RWPE1 (cell line): ENCODE measurements at places on chromosomes 4 and X.

GRCh38 chr4:150004481-150004880 lies 73.8 kb upstream of the DCLK2 start:
- no peak for DNase-seq

- no peak for DNase-seq
Measured at GRCh38 chr4:180394730-180395129, 1848.5 kb upstream of the TENM3 start.

GRCh38 chrX:111892375-111892774 lies 16.4 kb downstream of the TRPC5OS start:
- no peak for DNase-seq

DNA sequence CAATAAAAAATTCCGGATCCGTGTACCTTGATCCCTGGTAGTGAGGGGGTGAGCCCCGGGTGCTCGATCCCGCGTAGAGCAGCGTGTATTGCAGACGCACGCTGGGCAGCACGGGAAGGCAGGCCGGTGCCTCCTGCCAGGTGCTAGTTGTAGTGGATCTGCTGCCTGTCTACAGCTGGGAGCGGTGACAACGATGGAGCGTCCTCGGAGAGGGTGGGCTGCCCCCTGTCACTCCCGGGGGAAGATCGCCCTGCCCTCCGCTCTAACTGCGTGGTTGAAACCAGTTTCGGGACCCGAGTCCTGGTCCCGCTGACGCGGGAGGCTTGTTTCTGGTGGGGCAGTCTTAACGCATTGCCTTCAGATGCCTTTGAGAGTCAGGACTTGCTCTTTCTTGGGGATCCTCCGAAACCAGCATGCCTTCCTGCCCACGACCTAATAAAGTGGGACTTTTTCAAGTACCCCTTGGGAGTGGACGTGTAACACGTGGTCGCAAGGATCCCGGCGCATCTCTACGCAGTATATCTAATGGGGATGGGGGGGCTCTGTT lies 2.7 kb upstream of the NKX6-1 start:
- DNase-seq = no peak

- no peak for DNase-seq
Measured at GRCh38 chr4:168163106-168163505, 70.8 kb downstream of the ANXA10 start.

DNA sequence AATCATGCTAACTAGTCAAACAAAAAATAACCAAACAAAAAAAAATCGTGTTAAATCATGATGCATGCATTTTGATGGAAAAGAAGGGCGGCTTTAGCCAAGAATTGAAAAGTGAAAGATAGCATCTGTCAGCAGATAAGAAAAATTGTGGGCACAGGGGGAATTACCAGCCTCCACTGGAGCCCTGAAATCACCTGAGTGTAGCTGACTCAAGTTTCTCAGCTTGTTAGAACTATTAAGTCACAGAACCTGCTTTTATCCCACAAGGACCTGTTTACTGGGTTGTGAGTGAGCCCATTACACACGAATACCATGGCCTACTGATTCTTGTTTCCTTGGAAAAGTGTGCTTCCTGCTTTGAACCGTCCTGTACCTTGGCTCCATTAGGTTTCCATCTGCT lies 85.2 kb downstream of the COX18 start:
- no peak for DNase-seq

- DNase-seq = no peak
Measured at GRCh38 chr4:86837691-86838503, 11.3 kb downstream of the SLC10A6 start.

DNA sequence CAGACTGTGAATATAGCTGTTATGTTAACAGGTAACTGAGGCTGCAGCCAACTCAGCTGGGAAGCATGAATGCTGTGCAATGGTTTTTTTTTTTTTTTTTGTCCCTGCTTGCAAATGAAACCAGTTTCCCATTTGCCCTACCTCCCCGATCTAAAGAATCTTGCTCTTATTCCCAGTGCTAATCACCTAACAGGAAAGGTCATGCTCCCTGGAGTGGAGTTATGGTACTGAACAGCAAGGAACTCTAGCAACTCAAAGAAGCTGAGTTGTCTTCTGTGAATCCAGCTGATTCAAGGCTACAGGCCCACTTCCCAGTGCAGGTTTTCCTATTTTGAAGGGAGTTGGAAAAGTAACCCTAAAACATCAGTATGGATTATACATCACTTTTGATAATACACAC lies 52.1 kb downstream of the HTR2C start:
- DNase-seq = no peak

- no peak for DNase-seq
Measured at GRCh38 chr4:80393970-80394250, 58.4 kb downstream of the CFAP299 start.

DNA sequence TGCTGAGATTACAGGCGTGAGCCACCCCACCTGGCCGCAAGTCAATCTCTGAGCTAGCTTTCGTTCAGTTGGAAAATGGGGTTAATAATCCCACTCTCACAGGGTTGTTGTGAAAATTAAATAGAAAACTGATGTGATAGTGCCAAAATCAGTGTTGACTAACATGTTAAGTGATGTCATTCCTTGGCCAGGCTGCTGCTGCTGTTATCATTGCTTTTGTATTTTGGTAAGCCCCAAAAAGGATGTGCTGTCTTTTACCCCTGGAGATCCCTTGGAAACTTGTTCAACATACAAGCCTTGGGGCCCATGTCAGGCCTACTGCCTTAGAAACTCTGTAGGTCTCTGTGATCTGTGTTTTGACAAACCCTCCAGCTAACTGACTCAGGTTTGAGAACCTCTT lies 106.3 kb downstream of the AFF1 start:
- no peak for DNase-seq

- no peak for DNase-seq
Measured at GRCh38 chr4:4861390-4862018, 2.0 kb downstream of the MSX1 start.

- DNase-seq = no peak
Measured at GRCh38 chrX:19731307-19731820, 156.0 kb downstream of the SH3KBP1 start.

DNA sequence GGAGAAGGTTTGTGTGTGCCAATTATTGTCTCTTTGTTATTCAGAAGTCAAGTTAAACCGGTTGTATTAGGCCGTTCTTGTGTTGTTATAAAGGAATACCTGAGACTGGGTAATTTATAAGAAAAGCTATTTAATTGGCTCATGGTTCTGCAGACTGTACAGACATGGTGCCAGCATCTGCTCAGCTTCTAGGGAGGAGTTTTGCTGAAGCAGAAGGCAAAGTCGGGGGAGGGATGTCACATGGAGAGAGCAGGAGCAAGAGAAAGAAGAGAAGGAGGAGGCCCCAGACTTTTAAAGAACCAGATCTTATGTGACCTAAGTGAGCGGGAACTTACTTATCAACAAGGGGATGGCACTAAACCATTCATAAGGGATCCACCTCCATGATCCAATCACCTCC lies 349.3 kb upstream of the PCDH18 start:
- no peak for DNase-seq

DNA sequence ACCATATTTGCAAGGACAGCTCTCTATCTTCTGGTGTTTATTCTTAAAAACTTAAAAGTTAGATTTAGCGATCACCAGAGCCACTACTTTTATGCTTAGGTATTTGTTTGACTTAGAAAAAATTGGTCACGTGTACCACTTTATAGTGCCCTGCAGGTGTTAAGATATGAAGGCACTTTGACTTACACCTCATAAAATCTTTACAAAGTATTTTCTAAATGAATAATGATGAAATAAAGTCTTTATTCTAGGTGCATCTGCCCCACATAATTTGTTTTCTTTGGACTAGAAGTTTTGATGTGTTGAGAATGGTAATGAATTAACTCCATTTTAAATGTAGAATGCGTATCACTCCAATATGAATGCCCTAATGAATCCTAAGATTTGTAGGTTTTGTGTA lies 2.9 kb downstream of the FMR1 start:
- no peak for DNase-seq

DNA sequence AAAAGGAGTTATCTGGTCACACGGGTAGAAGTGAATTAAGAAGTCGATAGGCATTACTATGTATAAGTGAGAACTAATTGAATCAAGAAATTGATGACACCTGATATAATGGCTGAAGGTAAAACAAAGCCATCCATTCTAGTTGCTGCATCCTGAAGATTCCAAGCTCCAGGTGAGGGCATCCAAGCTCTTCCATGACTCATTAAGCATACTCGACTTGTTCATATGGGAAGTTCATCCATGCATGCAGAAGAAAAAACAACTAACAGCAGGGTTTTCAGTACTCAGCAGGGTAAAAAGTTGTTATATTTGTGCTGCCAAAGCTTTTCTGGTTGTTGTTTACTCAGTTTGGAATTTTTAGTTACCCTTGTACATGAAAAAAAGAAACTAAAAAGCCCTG lies 508.0 kb upstream of the CXorf51A start:
- no peak for DNase-seq

DNA sequence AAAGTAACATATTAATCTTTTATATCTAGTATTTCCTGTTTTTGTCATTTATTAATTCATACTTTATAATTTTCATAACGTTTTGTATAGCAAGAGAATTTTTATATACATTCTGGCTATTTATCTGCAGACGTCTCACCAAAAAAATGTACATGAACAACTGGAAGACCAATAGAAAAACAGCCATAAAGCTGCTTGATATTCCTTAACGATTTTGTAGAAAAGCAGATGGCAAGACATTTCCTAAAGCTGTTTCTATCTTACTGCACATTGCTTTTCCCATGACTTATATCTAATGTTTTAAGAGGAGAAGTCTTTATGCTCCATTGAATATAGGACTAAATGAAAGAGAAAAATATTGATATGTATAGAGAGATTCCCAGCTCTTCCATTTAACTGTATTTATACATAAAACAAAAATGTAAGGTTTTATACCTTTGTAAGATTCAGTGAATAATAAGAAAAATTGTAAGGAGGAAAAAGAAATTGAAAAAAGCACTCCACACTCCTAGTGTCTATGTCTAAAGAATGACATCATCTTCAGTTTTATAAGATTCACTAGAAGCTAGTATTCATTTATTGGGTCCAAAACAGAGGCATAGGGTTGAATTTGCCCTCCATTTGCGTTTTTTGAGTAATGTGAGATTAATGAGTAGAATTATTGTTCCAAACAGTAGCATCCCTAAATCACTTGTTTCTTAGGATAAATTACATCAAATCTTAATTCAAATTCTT lies 248.5 kb downstream of the PPP3CA start:
- DNase-seq = no peak

DNA sequence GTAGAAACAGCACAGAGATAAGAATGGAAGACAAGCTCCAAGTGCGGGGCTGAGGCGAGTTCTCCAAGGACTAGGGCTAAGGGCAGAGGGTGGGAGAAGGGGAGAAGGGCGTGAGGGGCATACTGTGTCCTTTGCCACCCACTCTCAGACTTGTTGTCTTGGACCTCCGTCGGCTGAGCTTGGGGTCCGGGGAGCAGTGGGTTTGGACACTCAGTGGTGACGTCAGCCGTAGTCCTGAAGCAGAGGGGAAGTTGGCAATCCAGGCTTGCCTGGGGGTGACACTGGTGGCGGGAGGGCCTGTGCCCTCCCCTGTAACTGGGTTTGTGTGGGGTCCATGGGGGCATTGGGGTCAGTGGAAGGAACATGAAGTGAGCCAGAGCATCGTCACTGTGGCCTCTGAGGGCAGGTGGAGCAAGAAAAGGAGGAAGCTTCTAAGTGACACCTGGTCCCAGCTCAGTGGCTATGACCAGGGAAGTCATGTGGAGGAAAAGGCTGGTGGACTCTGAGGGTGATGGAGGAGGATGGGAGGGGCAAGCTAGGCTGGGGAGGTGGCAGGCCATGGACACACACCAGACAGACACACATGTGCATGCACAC lies 17.6 kb downstream of the CD99 start:
- no peak for DNase-seq

GRCh38 chr4:186167605-186168004 lies 23.8 kb upstream of the CYP4V2 start:
- no peak for DNase-seq

DNA sequence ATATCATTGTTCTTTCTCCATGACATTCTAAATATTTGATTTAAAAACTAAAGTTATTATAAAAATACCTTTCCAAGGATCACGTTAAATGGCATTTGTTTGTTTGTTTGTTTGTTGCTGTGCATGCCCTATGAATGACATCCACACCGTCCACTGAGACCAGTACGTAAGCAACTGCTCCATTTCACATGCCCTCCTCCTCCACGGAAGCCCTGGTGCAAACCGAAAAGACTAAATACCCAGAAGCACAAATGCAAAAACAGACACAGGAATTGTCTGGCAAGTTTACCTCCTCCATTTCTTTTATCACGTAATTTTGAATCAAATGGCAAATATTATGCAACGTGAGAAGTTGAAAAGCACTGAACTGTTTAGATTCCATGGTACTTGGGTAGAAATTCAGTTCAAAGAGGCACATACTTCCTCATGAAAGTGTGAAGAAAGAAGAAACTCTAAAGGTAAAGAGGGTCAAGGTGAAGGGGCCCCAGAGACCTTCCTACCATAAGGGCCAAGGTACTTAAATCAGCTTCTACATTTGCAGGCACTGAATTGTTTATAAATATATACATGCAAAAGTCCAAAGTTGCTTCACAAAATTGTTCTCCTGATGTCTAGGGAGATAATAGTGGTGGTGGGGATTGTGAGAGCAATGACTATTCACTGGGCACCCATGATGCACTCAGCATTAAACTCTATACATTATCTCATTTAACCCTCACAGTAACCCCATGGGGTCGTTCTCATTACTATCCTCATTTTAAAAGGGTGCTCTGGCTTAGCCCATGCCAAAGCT lies 23.4 kb downstream of the IRF2 start:
- no peak for DNase-seq
